ENCODE measurements at places on chromosomes 1 and 21. TPM values are rescaled to one million over a fixed set of nuclear protein-coding genes. Genes with fewer than 3 reads are reported as not detected.

- no peak for DNase-seq
Observed at GRCh38 chr1:150194381-150195031, 41.4 kb downstream of the ANP32E start.

GRCh38 chr1:114323959-114324661, 170.4 kb upstream of the SYT6 start:
- DNase-seq, result peak; percentile 22

DNA sequence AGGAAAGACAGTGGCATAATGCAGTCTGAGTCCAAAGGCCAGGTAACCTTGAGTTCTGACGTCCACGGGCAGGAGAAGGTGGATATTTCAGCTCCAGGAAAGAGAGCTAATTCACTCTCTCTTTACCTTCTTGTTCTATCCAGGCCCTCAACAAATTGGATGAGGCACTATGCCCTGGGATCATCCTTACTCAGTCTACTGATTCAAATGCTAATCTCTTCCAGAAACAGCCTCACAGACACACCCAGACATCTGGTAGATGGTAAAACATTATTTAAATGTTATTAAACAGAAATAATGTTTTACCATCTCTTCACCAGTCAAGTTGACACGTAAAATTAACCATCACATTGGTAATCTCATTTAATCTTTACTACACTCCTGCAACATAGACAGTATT, 73.0 kb downstream of the RBM11 start:
- DNase-seq, result no peak

DNA sequence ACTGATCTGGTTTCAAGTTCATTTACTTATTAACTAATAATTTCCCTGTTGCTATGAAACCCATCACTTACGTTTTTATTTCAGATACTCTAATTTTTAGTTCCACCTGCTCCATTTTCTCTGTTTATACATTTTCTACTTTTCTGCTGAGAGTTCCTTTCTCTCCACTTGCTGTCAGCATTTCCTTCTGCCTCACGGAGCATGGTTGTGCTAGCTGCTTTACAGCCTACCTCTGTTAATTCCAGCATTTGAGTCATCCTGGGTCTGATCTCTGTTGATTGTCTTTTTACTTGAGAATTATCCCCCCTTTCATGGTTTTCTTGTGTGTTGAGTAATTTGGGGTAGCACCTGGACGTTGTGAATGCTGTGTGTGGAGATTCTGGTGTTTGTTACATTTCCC, 373.2 kb upstream of the C1orf174 start:
- no peak for DNase-seq

GRCh38 chr1:202584707-202585589, 125.3 kb downstream of the SYT2 start:
- DNase-seq, result no peak

DNA sequence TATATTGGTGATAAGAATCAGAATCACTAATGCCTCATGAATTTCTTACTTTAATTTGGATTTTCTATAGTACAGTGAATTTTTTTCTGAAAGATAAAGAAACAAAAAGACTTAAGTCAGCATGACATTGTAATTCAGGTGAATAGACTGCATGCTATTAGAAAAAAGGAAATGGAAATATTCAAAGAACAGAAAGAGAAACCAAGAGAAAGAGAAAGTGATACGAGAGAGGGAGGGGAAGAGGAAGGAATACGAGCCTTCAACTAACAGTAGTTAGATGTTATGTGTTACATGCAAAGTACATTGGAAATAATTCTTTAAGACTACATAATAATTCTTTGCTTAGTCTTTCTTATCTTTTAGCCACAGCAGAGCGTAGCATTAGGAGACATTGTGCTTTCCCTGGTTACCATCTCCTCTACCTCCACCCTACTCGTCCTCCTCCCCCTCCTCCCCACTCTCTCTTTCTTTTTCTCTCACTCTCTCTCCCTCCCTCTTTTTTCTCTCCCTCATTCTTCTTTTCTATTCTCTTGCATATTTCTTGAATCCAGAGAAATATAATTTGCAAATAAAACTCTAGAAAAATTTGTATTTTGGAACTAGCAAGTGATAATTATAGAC, 46.4 kb upstream of the ADGRL4 start:
- DNase-seq, result peak; percentile 35

Gene FCN3
- total RNA-seq, result not detected

Gene STUM
- not detected for total RNA-seq

Gene HFM1
- total RNA-seq, result not detected

Gene DCDC2B
- total RNA-seq, result not detected

Gene FLG2
- total RNA-seq, result not detected

Measured in RPMI7951 (cell line).